ENCODE measurements at places on chromosomes 6 and 20. TPM values are rescaled to one million over a fixed set of nuclear protein-coding genes. Genes with fewer than 3 reads are reported as not detected.

Gene ARMH2
- not detected for total RNA-seq

Gene MRAP2
- total RNA-seq = not detected

Gene RIPPLY2
- not detected for total RNA-seq

Gene ZKSCAN4
- total RNA-seq = 1.4 TPM

Data from CD8-positive, alpha-beta T cell (primary cell).